ENCODE measurements at places on chromosomes 4 and X.

DNA sequence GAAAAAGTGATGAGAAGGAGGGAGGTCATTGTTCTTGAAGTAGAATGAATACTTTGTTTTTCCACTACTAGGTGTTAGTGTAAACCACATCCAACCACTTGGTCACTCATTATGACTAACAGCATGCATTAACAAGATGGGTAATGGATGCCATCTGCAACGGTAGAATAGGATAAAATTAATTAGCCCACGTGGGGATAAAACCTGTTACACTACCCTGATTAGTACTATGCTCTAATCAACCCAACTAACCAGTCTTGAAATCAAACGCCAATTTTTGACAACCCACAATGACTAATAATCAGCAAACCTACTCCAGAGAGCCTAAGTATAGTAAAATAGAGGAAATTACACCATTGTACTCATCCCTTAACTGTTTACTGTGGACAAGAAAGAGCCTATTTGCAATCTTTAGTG is 93.4 kb upstream of the MCF2 start:
- no peak for DNase-seq

DNA sequence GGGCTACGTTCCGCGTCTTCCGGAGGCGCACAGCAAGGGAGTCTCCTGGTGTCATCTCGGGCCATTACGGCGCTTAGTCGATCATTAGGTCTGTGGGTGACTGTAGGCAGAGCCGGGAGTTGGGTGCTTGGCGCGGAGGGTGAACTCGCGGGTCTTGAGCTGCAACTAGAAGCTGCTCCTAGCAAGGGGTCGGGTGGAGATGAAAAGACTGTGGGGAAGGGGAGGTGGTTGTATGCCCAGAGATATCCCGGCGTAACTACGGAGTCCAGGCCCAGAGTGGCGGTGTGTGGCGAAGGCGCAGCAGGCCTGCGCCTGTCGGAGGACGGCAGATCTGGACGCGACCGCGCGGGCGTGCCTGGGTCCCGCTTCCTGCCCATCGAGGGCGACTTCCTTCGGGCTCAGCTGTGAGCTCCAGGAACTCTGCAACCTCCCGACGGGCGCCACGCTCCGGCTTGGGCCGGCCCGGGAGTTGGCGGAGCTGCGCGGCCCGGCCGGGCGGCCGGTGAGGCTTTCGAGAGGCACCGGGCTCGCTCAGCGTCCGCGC is 2.7 kb upstream of the NKX3-2 start:
- DNase-seq, result no peak

- no peak for DNase-seq
These were observed 108.8 kb downstream of the TMA16 start for GRCh38 chr4:163603257-163603656.

DNA sequence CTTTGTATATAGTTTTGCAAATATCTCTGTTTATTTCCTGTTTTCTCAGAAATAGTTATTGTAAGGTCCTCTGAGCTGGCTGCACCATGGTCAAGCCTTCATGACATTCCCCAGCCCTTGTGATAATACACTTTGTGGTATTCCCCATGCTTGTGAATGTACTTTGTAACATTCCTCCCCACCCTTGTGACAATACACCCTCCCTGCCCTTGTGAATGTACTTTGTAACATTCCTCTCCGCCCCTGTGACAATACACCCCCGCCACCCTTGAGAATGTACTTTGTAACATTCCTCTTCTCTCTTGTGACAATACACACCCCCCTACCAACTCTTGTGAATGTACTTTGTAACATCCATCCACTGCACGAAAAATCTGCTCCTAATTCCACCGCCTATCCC is 530.7 kb downstream of the CENPC start:
- DNase-seq, result no peak

DNA sequence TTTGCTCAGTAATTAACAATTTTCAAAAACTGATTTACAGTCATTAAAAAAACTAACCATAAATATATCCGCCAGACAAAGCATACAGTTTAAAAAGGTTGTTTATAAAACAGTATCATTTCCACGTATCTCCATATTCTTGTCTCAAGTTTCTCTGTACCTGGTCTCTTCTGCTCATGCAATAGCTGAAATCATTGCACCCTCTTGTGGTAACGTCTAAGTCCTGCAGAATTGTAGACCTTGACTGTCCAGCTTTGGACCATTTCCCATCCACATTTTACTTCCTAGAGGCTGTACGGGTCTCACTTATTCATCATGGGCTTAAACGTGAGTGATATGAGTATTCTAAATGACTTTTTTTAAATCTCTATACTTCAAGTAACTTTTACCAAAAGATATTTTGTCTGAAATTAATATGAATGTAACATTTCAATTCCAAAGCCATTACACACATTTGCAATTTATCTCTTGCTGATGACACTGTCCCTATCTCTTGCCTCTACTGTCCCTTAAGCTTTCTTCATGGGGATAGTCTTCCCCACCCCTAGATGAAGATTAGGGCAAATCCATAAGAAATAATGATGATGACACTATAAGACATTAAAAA is 118.5 kb downstream of the BTC start:
- DNase-seq, result no peak

- DNase-seq, result no peak
These were observed 413 bp downstream of the PDK3 start for GRCh38 chrX:24465532-24465865.

DNA sequence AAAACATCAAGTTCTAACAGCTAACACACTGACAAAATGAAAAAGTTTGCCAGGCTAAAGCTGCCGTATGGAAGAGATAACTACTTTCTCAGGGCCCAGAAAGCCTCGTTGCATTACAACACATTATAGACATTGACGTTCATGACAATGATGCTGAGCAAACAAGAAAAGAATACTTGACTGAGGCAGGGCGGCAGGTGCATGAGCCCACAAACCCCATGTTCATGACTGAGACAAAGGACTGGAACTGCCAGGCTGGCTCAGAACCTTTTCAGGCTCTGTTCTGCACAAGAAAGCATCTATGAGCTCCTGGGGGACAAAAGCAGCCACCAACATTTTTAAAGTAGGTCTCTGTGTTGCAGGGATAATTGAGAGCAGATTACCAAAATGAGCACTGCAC is 13.6 kb downstream of the TLR6 start:
- DNase-seq, result no peak

- DNase-seq, result no peak
These were observed 4.9 kb downstream of the FGFR3 start for GRCh38 chr4:1797861-1798579.

DNA sequence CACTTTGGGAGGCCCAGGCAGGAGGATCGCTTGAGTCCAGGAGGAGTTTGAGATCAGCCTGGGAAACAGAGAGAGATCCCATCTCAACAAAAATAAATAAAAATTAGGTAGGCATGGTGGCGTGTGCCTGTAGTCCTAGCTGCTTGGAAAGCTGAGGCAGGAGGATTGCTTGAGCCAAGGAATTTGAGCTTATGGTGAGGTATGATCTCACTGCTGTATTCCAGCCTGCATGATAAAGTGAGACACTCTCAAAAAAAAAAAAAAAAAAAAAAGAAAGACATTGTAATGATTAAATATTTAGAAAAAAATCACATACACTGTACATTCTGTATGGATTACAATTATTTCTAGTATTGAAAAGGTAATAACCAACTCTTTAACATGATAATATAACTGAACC is 87.1 kb downstream of the SLIT2 start:
- DNase-seq, result no peak

DNA sequence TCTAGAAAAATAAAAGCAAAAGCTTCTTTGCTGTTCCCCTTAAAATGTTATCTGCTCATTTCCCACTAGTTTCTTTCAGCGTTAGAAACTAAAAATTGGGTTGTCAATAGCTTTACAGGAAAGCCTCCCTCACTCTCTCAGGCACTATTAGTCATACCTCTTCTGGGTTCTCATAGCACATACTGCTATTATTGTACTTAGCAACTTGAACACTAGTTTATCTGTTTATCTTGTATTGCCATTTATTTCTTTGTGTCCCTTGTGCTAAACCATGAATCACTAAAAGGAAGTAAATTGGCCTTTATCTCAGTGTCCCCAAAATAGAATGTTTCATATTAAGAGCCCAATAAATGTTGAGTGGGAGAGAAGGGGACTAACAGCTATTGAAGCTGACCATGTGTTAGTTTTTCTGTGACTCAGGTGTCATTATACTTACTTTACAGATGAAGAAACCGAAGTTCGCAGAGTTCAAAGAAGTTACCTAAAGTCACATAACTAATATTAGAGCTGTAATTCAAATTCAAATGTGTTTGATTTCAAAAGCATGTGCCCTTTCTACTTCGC is 124.8 kb upstream of the CITED1 start:
- DNase-seq, result no peak

GRCh38 chr4:54256491-54257486 is 27.7 kb downstream of the PDGFRA start:
- DNase-seq, result no peak

DNA sequence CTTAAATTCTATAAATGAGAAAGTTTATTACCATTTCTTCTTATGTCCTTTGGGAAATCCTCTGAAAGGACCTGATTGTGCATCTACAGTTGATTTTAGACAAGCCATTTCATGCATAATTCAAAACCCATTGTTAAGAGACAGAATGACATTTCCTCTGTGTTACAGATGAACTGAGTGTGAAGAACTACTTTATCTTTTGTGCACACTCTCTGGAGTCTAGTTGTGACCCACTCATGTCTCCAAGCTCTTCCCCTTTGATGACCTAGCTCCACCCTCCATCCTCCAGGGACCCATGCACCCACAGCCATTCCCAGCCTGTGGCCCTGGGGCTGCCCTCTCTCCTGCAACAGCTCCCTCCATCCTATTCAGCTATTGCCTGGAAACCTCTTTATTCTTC is 57.5 kb upstream of the BMPR1B start:
- DNase-seq, result no peak

DNA sequence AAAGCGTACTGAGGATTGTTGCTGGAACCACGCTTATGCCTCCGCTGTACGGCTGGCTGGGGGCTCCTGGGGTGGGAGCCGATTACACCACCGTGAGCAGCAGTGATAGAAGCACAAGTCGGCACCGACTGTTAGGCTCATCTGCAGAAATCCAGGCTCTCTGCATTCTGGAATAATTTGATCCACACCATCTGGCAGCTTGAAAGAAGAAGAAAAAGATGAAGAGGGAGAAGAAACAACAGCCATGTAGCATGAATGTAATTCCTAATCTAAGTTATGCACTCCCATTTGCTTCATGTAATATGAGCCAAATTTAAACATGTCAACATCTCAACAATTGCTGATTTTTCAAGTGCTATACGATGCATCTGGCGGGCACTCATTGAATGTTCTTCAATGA is 84.6 kb upstream of the DHX15 start:
- no peak for DNase-seq

DNA sequence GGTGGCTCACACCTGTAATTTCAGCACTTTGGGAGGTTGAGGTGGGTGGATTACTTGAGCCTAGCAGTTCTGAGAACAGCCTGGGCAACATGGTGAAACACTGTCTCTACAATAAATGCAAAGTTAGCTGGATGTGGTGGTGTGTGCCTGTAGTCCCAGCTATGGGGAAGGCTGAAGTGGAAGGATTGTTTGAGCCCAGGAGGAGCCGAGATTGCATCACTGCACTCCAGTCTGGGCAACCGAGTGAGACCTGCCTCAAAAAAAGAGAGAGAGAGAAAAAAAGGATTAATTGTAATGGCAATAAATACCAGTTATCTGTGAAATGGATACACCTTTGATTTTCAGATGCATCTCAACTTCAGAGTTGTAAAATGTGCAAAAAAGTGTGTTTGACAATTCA is 58.8 kb downstream of the SPRY1 start:
- DNase-seq, result no peak

GRCh38 chrX:96098471-96098870 is 586.2 kb upstream of the DIAPH2 start:
- DNase-seq, result no peak

DNA sequence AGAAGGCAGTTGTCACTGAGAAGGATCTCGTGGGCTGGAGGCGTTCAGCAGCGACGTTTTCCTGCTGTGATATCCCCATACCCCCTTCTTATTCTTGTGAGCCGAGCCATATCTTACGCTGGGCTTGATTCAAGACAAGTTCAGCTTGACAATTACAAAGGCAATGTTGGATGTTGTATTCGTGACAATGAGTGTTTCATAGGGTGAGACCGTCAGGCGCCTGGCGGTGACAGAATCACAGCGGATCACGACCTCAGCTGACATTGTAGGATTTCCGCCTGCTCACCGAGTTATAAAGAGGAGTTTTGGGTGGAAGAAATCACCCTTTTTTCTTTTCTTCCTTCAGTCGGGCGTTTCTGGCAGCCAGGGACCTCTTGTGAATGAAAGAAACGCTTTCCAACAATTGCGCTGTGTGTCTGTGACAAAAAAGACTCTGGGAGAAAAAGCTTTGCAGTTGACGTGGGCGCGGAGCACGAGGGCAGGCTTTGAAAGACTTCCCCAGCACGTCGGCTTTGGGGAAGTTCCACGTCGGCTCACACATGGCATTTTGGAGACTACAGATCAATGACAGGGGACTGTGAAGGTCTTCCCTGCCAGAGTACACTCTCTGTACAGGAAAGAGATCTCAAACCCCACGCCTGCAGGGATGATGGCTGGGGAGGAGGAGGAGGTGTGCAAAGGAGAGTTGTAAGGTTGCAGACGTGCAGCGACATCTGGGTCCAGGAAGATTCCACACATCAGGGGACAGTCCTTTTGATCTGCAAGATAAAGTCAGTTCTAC is 135.4 kb downstream of the CRLF2 start:
- no peak for DNase-seq

DNA sequence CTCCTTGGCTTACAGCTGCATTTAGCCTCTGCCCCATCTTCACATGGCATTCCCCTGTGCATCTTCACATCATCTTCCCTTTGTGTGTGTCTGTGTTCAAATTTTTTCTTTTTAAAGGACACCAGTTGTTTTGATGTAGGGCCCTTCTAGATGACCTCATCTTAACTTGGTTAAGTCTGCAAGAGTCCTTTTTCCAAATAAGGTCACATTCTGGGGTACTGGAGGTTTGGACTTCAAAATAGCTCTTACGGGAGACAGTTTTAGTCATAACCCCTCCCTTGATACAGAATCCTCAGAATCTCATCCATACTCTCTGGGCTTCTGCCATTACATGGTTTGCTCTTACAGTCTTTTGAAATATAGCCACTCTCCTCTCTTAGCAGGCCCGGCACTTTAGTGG is 231.5 kb upstream of the ATP6AP2 start:
- no peak for DNase-seq

- DNase-seq, result peak; percentile 35
These were observed 607 bp upstream of the SCOC start for GRCh38 chr4:140372751-140373327.

GRCh38 chr4:181365671-181366070 is 877.5 kb upstream of the TENM3 start:
- no peak for DNase-seq

GRCh38 chrX:122591546-122591945 is 592.5 kb upstream of the GRIA3 start:
- no peak for DNase-seq

GRCh38 chr4:26175006-26175786 is 145.6 kb upstream of the RBPJ start:
- peak; percentile 44 for DNase-seq

Data from stimulated activated CD4-positive, alpha-beta T cell treated with anti-CD3 and anti-CD28 coated beads, Interleukin-15, amount 100 ng/mL, for 24 hours (primary cell).